Activated T-cell treated with anti-CD3 and anti-CD28 coated beads, Interleukin-2, amount 50 U/mL, for 72 hours (primary cell): ENCODE measurements at places on chromosomes 2 and 18. TPM values are rescaled to one million over a fixed set of nuclear protein-coding genes. Genes with fewer than 3 reads are reported as not detected.

Gene USP40
- 14.7 TPM for total RNA-seq

GRCh38 chr2:39851251-39851650, 72.2 kb upstream of the THUMPD2 start:
- no peak for DNase-seq

Gene FSIP2
- total RNA-seq, result 0.14 TPM

- DNase-seq, result peak; percentile 53
Measured at GRCh38 chr18:80175451-80176204, 66.6 kb downstream of the ADNP2 start.

Gene SLC5A7
- not detected for total RNA-seq

- no peak for DNase-seq
Measured at GRCh38 chr18:31058897-31059296, 16.4 kb upstream of the DSC3 start.

Gene SLC9A4
- total RNA-seq, result 0.14 TPM

Gene SCYGR1
- not detected for total RNA-seq

- no peak for DNase-seq
Measured at GRCh38 chr2:241289597-241289996, 25.9 kb downstream of the HDLBP start.

- DNase-seq, result no peak
Measured at GRCh38 chr2:65417509-65418085, 14.8 kb downstream of the SPRED2 start.

GRCh38 chr18:75727456-75727855, 300.0 kb upstream of the SMIM21 start:
- peak; percentile 31 for DNase-seq

Gene SKOR2
- total RNA-seq, result 0.30 TPM

GRCh38 chr2:203841654-203842053, 25.9 kb upstream of the CTLA4 start:
- DNase-seq, result no peak

Gene CNOT11
- 57.4 TPM for total RNA-seq

DNA sequence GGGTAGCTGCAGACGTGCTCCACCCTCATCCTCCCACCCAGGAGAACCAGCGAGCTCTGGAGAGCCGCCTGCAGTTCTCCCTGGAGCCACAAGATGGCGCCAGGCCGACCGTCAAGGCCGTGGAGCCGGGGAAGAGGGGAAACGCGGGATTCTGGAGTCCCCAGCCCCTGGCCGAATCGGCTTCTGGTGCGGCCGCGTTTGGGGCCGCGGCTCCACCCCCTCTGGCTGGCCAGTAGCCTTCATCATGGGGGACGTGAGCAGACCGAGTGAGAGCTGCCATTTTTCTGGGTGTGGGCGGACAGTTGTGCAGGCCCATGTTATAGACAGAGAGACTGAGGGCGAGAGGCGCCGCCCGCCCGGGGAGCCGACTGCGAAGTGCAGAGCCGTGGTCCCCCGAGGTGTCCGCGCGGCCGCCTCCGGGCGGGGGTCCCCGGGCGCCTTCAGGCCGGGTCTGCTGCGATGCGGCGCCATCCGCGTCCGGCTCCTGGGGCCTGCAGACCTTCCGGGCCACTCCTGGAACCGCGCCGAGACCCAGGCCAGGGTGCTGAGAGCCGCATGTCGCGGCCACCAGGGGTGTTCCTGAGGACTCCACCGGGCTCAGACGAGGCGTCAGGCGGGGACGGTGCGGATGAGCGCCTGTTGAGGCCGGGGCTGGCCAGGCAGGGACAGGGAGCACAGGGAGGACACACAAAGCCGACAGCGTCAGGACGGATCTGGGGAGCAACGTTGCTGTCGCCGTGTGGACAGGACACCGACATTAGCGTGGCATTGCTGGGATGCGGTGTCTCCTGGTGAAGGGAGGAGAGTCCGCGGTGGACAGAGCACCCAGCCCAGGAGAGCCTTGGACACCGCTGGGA, 418.2 kb upstream of the HS6ST1 start:
- peak; percentile 72 for DNase-seq

Gene CCDC85A
- total RNA-seq, result not detected

Gene MALL
- not detected for total RNA-seq

GRCh38 chr2:9573013-9573720, 17.5 kb upstream of the ADAM17 start:
- DNase-seq, result no peak

DNA sequence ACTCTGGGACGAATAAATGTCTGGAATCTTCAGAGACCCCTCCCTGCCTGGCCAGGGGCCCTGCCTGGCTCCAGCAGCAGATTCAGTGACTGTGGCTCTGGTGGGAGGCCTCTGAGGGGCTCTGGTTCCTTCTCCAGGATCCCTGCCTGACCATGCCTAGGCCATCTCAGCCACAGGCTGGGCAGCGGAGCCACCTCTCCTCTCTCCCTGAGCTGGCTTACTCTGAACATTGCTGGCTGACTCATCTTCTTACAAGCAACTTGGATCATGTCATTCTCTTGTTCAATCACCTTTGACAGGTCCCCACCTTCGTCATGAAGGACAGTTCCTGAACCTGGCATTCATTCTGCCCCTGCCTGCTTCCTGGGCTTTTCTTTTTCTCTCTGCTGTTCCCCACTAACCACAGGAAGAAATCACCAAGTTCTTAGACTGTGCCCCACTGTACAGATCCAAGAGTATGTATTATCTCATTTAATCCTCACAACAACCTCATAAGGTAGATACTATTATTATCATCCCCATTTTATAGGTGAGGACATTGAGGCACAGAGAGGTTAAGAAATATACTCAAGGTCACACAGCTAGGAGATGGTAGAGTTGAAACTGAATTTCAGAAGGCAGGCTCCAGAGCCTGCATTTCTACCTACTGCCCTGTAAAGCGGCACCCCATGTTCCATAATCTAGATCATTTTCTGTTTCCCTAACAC, 155.5 kb upstream of the SMAD2 start:
- no peak for DNase-seq

DNA sequence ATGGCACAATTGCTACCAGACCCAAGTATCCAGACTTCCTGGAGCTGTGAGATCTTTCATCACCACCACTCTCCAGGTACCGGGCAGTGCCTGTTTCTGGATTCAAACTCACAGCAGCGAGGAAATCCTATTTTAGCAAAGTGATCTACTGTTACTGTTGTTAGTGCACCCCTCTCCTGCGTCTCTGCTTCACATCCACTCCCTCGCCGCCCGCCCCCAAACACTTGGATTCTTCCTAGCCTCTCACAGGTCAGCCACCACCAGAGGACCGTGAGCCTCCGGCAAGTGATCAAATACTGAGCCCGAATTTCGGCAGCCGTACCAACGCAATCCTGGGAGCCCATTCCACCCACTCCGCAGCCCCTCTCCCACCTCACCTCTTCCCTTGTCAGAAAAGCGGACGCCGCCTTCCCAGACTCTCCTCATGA, 519 bp downstream of the METTL4 start:
- peak; percentile 68 for DNase-seq

Gene GPAT2
- 11.1 TPM for total RNA-seq

Gene LBX2
- 1.2 TPM for total RNA-seq

DNA sequence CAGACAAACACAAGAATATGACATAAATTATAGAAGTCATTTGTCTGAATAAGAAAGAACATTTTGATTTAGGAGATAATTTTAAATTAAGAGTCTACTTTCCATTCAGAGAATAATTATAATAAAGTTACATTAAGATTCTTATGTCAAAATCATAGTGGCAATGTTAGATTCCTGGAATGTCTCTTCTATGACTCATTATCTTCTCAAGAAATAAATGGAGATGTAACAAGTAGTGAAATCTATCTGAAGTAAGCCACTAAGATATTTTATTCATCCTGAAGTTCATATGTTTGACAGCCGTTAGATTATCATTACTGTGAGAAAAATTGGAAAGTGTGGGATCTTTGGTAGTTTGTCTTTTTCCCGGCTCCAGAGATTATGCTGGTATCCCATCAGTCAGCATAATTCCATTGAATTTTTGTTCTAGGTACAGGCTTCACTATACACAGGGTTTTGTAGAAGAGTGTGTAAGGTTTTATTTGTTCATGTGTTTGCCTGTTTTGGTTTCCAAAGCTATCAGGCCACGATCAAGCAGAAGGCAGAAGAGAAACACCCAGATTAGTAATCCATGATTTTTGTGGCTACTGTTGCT, 1246.6 kb upstream of the LRRTM1 start:
- DNase-seq, result no peak

- DNase-seq, result no peak
Measured at GRCh38 chr2:27809761-27810241, 38.3 kb downstream of the MRPL33 start.

Gene ERFE
- 0.88 TPM for total RNA-seq

Gene KATNAL2
- total RNA-seq, result 1.2 TPM

- DNase-seq, result no peak
Measured at GRCh38 chr2:22281033-22281432, 1103.9 kb upstream of the KLHL29 start.

Gene VIT
- not detected for total RNA-seq

Gene LIMS2
- 6.4 TPM for total RNA-seq

Gene ITGAV
- 11.2 TPM for total RNA-seq

Gene GALNT14
- 0.67 TPM for total RNA-seq

- DNase-seq, result no peak
Measured at GRCh38 chr18:11176481-11176881, 27.1 kb upstream of the PIEZO2 start.

- DNase-seq, result no peak
Measured at GRCh38 chr18:8139891-8140406, 469.3 kb upstream of the RAB12 start.

DNA sequence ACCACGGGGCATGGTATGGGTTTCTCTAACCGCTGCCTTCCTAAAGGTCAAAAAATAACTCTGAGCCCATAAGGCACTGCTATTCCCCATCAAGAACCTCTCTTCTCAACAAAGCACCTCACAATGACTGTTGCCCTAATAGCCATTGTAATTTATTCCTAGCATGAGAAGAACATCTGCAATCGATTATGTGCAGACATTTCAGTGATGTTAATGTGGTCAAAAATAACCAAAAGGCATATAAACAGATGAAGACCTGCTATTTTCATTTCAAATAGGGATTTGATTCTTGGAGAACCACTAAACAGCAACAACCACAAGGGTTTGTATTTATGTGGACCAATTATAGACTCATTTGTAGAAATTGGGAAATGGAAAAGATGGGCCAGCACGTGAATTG, 356.6 kb downstream of the FBXO15 start:
- no peak for DNase-seq

GRCh38 chr2:105179469-105180372, 61.8 kb upstream of the GPR45 start:
- no peak for DNase-seq

DNA sequence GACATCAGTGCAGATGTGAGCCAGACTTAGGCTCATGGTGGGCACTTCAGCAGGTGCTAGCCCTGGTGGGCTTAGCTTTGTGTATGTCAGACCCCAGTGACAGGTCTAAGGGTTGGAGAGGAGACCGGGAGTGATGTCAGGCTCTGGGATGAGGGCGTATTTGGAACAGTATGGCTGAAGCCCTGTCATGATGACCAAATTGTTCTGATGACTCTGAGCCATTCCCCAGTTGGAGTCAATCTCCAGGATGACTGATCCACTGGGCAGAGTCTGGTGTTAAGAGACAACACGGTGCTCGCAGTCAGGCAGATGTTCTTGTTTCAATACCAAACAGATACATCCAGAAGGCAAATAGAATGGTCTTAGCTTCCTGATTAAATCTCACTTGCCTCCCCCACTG, 241.5 kb downstream of the SOX11 start:
- no peak for DNase-seq

- DNase-seq, result no peak
Measured at GRCh38 chr2:203820969-203821368, 46.6 kb upstream of the CTLA4 start.

- DNase-seq, result peak; percentile 12
Measured at GRCh38 chr2:70552501-70553333, 909 bp downstream of the TGFA start.

GRCh38 chr2:195450552-195451113, 206.4 kb upstream of the SLC39A10 start:
- no peak for DNase-seq

Gene RAB6C
- not detected for total RNA-seq

DNA sequence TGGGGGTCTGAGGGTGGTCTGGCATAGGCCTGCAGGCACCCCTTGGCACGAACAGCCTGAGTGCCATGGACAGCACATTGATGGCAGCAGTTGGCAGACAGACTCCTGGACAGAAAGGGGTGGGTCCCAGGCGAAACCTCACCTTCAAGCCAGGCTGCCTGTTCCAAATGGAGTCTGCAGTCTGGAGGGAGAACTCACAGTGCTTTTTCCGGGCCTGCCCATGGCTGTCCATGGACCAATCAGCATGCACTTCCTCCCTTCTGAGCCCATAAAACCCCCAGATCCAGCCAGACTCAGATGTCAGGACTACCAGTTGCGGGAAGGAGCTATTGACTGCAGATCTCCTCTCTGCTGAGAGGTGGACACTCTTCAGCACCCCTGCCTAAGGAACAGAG, 694.6 kb upstream of the ACVR2A start:
- no peak for DNase-seq

DNA sequence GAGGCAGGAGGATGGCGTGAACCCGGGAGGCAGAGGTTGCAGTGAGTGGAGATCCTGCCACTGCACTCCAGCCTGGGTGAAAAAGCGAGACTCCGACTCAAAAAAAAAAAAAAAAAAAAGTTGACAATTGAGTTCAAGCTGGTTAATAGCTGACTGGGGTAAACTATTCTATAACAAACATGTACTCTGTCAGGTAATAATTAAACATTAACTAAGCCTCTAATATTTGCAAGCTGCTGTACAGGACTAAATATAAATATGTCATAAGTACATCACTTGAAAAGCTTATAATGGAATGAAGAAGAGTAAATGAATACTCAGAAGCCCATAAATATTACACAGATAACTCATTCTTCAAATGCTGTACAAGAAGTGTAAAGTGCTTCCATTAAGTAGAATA, 190.4 kb upstream of the CRIM1 start:
- DNase-seq, result no peak

Gene ALPP
- not detected for total RNA-seq

- DNase-seq, result peak; percentile 66
Measured at GRCh38 chr2:239035361-239035814, 187.5 kb downstream of the TWIST2 start.

Gene PLGLB2
- 1.9 TPM for total RNA-seq

GRCh38 chr2:205539603-205540002, 142.7 kb upstream of the NRP2 start:
- DNase-seq, result no peak

Gene UGT1A9
- total RNA-seq, result not detected

GRCh38 chr18:55465313-55465712, 122.7 kb downstream of the TCF4 start:
- DNase-seq, result no peak

DNA sequence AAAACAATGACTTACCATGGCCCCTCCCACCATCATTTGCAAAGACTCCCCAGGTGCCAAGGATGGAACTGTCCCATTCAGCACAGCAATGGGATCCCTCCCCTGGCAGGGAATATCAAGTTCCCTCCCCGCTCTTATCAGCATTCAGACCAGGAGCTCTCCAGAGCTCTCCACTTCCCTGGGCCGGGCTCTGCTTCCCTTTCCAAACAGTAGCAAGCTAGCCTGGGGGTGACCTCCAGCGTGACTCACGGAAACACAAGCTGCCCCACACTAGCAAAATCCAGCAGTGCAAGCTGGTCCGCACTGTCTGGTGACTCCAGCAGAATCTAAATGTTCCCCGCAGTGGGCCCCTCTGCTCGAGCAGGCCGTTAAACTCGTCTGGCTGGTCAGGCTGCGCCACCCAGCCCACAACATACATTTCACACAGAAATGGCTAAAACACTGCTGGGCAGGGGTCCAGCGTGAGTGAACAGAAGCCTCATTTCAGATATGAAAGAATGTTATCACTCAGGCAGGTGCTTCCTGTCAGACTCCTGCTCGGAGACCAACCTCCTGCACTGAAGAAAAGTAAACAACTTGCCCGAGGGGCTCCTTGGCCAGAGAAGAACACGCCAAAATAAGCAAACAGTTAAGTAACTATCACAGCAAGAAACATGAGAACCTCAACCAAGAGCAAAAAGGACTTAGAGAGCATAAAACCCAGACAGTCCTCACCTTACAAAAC, 33.9 kb downstream of the STAT1 start:
- DNase-seq, result no peak

Gene ANKRD30B
- total RNA-seq, result not detected
